Endothelial cell of umbilical vein (primary cell): ENCODE measurements at places on chromosomes 7 and 10. TPM values are rescaled to one million over a fixed set of nuclear protein-coding genes. Genes with fewer than 3 reads are reported as not detected.

- H3K36me3 ChIP-seq, result no peaks in the 10 kb centered on the region
- H3K4me1 ChIP-seq, result no peaks in the 10 kb centered on the region
- H3K27ac ChIP-seq, result no peak overlapping the region
Observed at GRCh38 chr7:24700521-24701260, 56.6 kb downstream of the GSDME start.

- peaks cover 17% of the 10 kb centered on the region for H3K4me1 ChIP-seq
- H3K27me3 ChIP-seq, result peaks cover 18% of the 10 kb centered on the region
- H3K36me3 ChIP-seq, result no peaks in the 10 kb centered on the region
- DNase-seq, result no peak
- no peak overlapping the region for H3K4me3 ChIP-seq
- H3K27ac ChIP-seq, result no peak overlapping the region
Observed at GRCh38 chr7:103993551-103993950, 4.1 kb upstream of the RELN start.

DNA sequence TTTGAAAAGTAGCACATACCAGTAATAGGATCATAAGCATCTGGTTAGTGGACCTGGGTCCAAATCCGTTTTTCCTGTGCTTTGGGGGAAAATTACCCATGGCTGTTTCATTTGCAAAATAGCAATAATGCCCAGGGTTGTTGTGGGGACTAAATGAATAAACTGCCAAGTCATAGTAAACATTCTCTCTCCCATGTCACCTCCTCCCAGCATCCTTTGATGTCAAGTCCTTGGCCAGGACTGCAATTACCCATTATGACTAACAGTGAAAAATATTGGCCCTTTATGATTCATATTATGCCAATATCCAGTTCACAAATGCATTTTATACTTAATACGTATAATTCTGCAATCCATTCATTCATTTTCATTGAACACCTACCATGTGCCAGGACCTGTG, 23.0 kb downstream of the TOMM7 start:
- no peak overlapping the region for H3K27ac ChIP-seq
- no peaks in the 10 kb centered on the region for H3K4me1 ChIP-seq
- DNase-seq, result no peak
- no peaks in the 10 kb centered on the region for H3K36me3 ChIP-seq
- no peak overlapping the region for H3K4me3 ChIP-seq

DNA sequence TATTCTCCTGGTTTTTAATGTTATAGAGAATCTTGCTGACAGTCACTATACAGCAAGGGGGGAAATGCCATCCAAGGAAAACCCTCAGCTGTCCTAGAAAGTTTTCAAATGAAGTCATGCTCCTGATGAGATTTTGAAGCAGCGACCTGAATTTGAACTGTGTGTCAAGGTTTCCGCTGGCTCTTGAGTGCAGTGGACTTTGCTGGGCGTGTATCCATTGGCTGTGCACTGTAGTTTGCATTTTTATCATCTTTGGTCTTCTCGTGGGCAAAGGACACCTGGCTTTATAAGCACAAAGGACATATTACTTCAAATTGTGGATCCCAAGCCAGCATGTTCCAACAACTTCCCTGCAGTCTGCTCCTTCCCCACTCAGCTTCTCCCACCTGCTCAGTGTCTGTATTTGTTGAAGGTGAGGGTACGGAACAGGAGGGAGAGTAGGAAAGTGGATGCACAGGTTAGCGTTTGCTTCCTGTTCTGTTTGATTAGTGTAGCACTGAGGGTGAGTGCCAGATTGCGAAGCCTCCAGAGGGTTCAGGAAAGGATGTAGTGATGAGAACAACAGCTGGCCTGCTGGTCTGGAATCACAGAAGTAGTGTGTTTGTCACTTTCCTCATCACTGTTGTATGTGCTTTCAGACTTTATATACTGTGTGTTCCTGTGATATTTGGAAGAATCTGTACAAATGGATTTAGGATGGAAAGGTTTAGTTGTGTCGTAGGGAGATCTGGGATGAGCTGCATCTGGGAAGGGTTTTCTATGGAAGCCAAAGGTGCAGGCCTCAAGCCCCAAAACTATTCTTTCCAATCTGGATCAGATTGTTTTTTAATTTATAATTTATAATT, 204.8 kb downstream of the BMPER start:
- no peaks in the 10 kb centered on the region for H3K27me3 ChIP-seq
- no peak overlapping the region for H3K4me3 ChIP-seq
- DNase-seq, result no peak
- no peaks in the 10 kb centered on the region for H3K4me1 ChIP-seq
- no peak overlapping the region for H3K27ac ChIP-seq

DNA sequence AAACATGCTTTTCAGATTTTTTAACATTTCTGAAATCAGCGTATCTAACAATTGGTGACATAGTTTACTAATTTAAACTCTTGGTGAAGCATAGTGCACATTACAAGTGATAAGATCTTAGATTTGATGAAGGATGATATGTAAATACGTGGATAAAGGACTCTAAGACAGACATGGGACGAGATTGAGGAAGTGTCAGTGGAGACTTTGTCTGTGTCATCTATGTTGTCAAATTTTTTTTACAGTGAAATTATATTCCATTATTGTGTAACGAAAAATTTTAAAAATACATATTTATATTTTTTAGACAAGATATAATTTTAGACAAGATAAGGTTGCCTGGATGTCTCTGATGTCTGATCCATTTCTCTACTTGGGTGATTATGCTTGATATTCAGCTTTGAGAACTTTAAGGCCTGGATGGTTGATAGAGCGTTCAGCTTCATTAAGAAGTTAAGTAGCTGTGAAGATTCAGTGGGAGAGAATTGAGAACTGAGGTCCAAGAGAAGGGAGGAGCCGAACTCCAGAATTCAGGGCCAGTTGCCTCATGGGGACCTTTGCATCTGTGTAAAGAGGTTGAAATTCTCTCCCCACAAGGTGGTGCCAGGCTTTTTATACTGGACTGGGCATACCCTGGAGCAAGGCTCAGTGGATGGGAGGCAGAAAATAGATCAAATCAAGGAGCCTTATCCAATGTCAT, 62.7 kb downstream of the KAT6B start:
- no peaks in the 10 kb centered on the region for H3K27me3 ChIP-seq
- no peak for DNase-seq
- no peak overlapping the region for H3K27ac ChIP-seq

DNA sequence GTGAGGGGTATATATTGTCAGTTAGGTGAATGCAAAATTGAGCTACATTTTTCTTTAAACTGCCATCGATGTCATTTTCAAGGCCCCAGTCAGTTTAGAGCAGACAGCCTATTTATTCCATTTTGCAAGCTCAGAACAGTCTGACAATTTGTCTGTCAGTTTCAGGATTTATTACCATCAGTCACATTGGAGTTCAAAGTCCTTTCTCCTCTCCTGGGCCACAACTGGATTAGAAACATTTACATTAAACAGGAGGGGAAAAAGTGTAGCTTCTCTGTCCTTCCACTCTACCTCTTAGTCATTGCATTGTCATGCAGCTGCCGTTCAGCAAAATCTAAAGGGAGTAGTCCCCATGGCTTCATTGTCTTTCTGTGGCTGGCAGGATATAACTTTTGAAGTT, 3.5 kb upstream of the GHITM start:
- no peak overlapping the region for H3K27ac ChIP-seq
- DNase-seq, result no peak
- no peak overlapping the region for H3K4me3 ChIP-seq
- peaks cover 10% of the 10 kb centered on the region for H3K4me1 ChIP-seq
- H3K36me3 ChIP-seq, result no peaks in the 10 kb centered on the region

- H3K36me3 ChIP-seq, result no peaks in the 10 kb centered on the region
- no peaks in the 10 kb centered on the region for H3K4me1 ChIP-seq
- H3K27me3 ChIP-seq, result no peaks in the 10 kb centered on the region
- no peak overlapping the region for H3K4me3 ChIP-seq
Observed at GRCh38 chr7:96196676-96197075, 125.2 kb downstream of the SLC25A13 start.

- no peaks in the 10 kb centered on the region for H3K4me1 ChIP-seq
- H3K4me3 ChIP-seq, result no peak overlapping the region
- no peaks in the 10 kb centered on the region for H3K27me3 ChIP-seq
- H3K27ac ChIP-seq, result no peak overlapping the region
Observed at GRCh38 chr10:47207281-47207615, 92.7 kb upstream of the GDF10 start.

DNA sequence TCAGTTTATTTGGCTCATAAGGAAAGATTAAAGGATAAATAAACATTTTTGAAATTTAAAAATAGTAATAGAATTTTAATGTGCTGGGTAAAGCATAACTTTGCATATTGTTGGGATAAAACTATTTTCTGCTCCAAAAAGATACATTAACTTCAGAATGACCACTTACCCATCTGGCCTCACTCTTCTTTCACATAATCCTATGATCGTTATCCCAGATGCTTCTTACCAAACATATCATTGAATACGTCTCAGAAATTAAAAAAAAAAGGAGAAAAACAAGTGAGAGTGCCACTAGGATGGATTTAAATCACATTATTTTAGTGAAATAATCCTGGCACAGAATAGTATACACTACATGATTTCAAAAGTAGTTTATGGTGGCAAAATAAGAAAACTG, 677.5 kb upstream of the ZWINT start:
- H3K4me1 ChIP-seq, result no peaks in the 10 kb centered on the region
- no peak for DNase-seq
- H3K4me3 ChIP-seq, result no peak overlapping the region

GRCh38 chr10:29533696-29534285, 101.0 kb downstream of the SVIL start:
- DNase-seq, result no peak
- no peaks in the 10 kb centered on the region for H3K36me3 ChIP-seq
- H3K27ac ChIP-seq, result no peak overlapping the region
- no peak overlapping the region for H3K4me3 ChIP-seq

GRCh38 chr7:55307123-55307916, 57.8 kb upstream of the LANCL2 start:
- H3K4me1 ChIP-seq, result no peaks in the 10 kb centered on the region
- peaks cover 2% of the 10 kb centered on the region for H3K27me3 ChIP-seq
- H3K4me3 ChIP-seq, result no peak overlapping the region
- no peak for DNase-seq
- no peak overlapping the region for H3K27ac ChIP-seq

DNA sequence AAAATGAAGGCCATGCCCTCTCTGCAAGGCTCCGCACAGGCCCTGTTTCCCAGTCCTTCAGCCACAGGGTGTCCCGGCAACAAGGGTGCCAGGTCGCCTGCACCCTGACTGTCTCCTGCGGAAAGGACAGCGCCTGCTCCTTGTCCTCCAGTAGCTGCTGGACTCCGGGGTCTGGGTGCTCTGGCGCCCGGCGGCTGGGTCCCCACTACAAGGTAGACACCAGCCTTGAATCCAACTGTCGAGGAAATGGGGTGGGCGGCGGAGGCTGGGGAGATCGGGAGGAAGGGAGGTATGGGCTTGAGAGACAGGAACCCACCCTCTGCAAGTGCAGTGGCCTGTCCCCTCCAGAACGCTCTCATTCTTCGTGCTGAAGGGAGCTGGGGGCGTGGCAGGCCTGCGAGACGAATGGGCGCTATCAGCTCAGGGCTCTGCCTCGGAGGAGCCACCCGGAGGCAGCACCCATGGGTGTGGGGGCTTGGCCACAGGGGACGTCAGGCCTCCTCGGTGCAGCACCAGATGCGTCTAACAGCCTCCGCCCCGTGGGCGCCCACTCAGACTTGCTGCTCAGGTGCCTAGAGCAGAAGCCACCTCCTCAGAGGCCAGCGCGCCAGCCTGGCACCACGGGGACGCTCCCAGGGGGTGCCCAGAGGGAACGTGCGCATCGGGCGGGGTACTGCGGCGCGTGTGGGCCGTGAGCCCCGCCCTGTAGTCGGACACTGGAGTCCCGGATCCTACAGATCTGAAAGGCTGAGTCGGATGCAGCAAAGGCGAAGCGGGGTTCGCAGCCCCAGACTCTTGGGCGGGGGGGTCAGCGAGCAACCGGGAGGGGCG, 15.6 kb downstream of the ADAM8 start:
- H3K36me3 ChIP-seq, result no peaks in the 10 kb centered on the region
- peaks cover 26% of the 10 kb centered on the region for H3K4me1 ChIP-seq
- no peak for DNase-seq
- peak overlapping the region; percentile 13 for H3K4me3 ChIP-seq
- no peaks in the 10 kb centered on the region for H3K27me3 ChIP-seq

DNA sequence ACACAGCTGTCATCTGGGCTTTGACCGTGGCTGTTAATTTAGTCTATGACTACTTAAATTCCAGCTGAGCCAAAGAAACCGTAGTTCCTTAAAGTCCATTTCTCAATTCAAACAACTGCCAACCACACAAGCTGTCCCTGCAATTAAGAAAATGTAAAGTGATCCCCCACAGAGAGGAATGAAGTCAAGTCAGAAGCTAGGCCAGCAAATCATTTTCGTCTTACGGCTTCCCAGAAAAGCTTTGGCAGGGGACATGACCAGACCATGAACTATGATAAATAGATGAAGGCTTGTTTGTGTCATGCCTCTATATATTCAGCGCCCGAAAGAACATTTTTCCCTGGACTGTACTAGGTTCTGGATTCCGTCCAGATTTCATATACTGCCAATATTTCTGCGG, 54.6 kb downstream of the HACD1 start:
- H3K4me1 ChIP-seq, result no peaks in the 10 kb centered on the region
- H3K27ac ChIP-seq, result no peak overlapping the region
- H3K4me3 ChIP-seq, result no peak overlapping the region

DNA sequence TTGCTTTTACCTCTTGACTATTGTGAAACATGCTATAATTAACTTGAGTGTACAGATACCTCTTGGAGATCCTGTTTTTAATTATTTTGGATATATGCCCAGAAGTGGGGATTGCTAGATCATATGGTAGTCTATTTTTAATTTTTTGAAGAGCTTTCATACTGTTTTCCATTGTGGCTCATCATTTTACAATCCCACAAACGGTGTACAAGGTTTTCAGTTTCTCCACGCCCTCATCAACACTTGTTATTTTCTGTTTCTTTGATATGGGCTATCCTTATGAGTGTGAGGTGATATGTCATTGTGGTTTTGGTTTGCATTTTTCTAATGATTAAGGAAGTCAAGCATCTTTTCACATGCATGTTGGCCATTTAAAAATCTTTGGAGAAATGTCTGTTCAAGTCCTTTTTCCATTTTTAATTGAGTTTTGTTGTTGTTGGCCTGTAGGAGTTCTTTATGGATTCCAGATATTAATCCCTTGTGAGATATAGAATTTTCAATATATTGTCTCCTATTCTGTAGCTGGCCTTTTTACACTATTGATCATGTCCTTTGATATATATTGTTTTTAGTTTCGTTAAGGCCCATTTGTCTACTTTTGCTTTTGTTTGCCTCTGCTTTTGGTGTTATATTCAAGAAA, 7.5 kb downstream of the AGK start:
- H3K27ac ChIP-seq, result no peak overlapping the region
- H3K4me3 ChIP-seq, result no peak overlapping the region
- peak; percentile 37 for DNase-seq
- peaks cover 4% of the 10 kb centered on the region for H3K36me3 ChIP-seq

Gene FFAR4
- total RNA-seq, result not detected in 2 replicates

Gene WNT8B
- not detected in 2 replicates for total RNA-seq

Gene TUBAL3
- total RNA-seq, result not detected in 2 replicates

Gene CCDC172
- total RNA-seq, result not detected in 2 replicates

Gene AQP1
- 11.6 and 15.9 TPM in 2 replicates for total RNA-seq

Gene CACNA2D1
- total RNA-seq, result 38.6 and 42.1 TPM in 2 replicates

Gene IDI2
- total RNA-seq, result not detected in 2 replicates

Gene ANKRD22
- total RNA-seq, result not detected in 2 replicates
